Hematopoietic multipotent progenitor cell treated with erythropoietin and hydrocortisone succinate and interleukin-3 and kit ligand, for 6 days (in vitro differentiated cells): ENCODE measurements at places on chromosomes 1 and 21.
A peak's percentile ranks its signal among the peaks of the same experiment; 100 is the strongest.

DNA sequence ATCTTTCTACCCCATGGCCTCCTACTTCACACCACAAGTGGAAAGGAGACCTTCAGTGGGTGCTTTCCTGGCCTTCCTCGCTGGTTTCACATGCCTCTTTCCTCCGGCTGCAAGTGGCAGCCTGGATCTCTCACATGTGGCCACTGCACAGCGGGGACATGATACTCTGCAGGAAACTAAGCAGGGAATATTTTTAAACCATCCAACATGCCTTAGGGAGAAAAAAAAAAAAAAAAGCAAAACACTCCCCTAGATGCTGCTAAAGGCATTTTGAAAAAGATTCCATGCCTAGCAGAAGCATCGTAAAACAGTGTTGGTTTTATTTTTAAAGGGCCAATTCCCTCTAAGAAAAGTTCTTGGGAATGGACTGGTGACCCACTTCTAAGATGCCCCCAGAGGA, 12.2 kb upstream of the GJA5 start:
- DNase-seq = no peak

DNA sequence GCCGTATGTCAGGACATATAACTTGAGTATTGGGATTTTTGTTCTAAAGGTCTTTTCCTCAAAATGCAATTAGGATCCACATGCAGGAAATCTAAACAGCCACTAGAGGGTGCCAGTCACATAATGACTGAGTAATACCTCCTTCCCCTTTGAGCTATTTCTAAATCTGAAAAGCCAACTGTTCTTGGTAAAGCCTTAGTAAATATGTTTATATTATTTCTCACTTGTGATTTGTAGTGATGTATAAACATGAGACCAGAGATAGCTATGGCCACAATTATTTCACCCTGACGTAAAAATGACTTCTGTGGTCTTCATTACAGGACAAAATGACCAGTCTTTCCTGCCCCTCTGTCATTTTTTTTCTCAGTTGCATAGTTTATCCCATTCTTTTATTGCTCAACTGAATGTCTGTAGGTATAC, 41.0 kb upstream of the DR1 start:
- DNase-seq = peak; percentile 91

DNA sequence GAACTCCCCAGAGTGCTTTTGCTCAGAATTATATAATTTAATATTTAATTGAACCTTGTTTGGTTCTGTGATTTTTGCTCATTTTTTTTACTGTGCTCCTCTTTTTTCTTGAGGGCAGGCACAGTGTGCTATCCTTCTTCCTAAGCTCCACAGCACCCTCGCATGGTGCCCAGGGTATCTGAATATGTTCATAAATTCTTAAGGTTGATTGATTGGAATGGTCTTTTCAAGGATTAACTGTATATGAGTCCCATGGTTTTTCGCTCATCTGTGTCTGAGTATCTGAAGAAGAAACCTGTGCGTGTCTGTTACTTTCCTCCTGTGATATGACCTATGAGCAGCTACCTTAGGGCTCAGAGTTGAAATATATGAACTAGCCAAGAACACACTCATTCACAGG, 393.7 kb downstream of the HLX start:
- no peak for DNase-seq

DNA sequence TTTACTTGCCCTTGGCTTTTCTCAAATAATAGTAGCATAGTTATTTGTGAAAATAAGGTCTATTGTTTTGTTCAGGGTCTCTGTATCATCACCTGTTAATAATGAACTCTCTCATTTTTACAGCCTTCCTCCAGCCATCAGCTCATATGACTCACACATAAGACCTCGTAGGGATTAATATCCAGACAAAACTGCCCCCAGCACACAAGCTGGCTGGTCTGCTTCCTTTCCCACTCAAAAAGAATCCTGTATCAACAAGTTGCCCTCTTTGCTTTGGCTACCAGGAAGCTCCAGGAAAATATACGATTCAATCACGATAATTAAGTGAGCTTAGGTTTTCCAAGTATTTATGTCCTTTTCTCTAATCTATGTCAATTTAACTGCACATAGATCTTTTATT, 119.2 kb downstream of the DMRTB1 start:
- no peak for DNase-seq

- DNase-seq = no peak
Measured at GRCh38 chr1:184605941-184606340, 148.7 kb downstream of the EDEM3 start.

DNA sequence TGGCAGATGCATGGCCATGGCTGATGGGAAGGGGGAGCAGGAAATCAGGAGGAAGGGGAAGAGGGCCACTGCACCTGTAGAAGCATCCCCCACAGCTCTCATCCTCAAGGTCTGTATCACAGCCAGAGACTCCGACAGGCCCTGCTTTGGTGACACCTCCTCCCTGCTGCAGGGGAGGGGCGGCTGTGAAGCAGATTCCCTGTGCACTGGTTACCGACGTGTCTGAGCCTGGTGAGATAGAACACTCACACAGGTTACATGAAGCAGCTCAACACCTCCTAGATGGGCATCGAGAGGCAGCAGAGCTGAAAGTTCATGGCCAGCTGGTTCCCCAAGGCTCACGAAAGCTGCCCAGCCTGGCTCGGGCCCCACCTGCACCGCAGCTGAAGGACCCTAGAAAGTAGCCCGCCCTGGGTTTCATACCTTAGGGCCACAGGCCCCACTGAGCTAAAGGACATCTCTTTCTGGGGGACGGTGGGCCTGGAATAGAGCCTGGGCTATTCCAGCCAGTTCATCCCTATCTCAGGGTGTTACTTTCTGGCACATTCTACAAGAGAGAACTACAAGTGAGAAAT, 30.2 kb upstream of the AJAP1 start:
- no peak for DNase-seq

DNA sequence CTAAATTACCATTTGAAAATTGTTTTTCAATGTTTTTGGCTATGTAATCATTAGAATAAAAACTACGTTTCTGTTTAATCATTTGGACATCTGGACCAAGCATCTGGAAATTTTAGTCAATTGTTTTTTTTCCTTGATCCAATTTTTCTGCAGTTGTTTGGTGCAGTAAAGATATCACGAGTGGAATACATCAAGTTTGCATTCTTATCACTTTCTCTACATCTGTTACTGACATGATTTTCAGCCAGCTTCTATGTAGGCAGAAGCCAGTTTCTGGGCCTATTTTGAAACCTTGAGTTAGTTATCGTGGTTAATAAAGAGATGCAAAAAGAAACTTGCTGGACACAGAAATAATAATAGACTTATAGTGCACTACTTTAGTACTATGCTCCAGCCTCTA, 277.9 kb upstream of the ADAMTS5 start:
- DNase-seq = no peak

DNA sequence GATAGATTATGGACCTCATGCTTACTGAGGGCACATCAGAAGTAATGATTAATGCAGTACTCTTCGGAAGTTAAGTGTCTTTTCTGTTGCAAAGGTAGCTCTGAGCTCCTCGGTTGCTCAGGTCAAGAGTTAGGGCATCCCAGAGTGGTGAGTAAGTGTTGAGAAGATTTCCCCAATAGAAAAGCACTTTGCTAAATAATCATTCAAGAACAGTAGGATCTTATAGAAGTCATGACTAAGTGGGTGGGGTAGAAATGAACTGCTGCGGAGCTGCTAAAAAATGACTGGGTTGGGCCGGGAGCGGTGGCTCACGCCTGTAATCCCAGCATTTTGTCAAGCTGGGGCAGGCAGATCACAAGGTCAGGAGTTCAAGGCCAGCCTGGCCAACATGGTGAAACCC, 648.6 kb upstream of the CAMK1G start:
- no peak for DNase-seq

DNA sequence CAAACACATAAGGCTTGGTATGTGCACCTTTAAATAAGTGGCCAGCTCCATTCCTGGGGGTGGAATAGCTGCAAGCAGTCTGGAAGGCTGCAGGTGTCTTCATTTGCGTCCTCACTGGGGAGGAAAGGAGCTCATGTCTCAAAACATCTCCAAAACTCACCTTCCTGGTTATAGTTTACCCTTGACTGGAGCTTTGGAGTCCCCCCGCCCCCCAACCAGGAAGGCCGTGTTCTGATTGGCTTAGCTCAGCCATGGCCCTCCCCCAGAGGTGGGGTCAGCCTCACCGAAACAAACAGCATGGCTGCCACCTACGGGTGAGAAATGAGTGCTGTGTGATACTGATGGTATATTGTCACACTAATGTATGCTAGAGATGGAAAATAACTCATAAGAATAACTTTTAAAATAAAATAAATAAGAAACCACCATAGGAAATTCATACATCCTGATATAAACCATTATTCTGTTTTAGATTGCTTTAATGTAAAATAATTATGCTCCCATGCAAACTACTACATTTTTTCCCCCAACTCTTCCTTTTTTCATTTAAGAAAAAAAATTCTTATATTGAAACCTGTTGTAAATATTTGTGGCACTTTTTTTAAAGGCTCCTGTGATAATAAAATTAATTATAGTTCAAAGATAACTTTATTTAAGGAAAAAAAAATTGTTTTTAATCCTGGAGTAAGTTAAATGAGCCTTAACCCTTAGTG, 90.8 kb downstream of the ZP4 start:
- DNase-seq = peak; percentile 70

GRCh38 chr21:33268393-33268736, 2.2 kb downstream of the IL10RB start:
- no peak for DNase-seq

- DNase-seq = peak; percentile 85
Measured at GRCh38 chr21:45596704-45597318, 46.7 kb upstream of the PCBP3 start.

DNA sequence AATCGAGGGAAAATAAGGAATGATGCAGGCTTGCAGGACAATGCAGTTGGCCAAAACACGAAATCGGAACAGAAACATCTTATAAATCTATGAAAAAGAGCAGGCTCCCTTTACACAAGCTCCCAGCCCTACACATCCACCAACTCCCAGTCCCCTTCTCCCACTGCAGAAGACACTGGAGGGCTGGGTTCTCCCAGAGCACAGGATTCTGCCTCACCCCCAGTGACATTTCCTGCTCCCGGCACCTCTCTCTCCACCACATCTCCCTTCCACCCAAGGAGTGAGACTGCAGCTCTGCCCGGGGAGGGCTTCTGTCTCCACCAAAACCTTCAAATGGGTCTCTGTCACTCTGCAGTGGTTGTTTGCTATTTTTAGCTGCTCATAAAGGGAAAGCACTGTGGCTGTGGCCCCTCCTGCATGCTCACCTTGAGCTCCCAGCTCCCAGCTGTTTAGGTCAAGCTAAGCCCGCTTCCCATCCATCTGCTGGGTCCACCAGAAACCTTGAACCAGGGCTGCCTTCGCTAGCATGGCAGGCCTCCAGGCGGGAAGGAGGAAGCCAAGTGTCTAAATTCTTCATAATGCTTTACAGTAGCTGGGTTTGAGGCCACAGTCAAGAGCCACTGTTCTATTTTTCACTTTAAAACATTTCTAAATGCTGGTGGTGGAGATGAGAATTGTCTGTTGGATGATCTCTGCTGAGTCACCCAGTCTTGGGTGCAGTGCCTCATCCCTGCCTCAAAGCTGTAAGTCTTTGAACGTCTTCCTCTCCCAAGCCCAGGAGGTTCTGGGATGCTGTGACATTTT, 3.3 kb upstream of the C2CD2 start:
- peak; percentile 86 for DNase-seq

DNA sequence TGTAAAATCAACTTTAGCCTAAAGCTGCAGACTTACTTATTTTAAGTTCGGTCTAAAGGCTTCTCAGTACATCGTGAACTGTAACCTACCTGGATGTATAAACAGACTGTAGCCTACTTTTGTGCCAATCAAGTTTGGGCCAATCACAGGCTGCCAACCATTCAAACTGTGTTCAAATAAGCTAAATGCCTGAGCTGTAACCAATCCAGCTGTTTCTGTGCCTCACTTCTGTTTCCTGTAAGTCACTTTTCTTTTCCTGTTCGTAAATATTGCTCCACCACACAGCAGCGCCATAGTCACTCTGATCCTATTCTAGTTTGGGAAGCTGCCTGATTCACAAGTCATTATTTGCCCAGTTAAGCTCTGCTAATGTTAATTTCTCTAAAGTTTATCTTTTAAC, 37.5 kb upstream of the SLAMF9 start:
- DNase-seq = peak; percentile 49

DNA sequence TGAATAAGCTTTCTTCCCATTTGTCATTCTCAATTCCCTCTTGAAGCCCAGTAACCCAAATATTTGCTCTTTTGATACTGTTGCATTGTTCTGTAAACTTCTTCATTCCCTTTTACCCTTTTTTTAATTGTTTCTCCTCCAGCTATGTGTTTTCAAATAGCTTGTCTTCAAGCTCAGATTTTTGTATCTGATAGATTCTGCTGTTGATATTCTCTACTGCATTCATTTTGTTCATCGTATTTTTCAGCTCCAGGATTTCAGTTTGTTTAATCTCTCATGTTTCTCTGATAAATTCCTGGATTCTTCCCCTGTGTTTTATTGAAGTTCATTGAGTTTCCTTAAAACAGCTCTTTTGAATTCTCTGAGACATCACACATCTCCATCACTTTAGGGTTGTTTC, 51.8 kb downstream of the PKN2 start:
- DNase-seq = no peak
